Foreskin fibroblast (primary cell): ENCODE measurements at places on chromosomes 12 and 14.

- no peak for DNase-seq
These were observed 2.0 kb downstream of the PPP4R3A start for GRCh38 chr14:91508105-91508504.

DNA sequence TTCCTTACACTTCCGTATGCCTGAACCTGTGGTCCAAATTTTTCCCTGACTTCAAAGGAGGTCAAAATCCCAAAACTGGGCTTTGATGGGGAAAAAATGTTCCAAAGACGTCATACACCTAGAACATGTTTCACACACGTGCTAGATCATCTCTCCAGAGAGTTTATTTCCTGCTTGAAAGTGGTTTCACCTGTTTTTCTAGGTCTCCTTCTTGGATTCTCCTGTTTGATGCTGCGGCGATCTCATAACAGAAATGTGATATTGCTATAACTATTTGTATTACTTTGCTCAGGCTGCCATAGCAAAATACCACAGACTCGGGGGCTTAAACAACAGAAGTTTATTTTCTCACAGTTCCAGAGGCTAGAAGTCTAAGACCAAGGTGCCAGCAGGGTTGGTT lies 19.7 kb upstream of the TMCC3 start:
- DNase-seq, result no peak

GRCh38 chr14:91127401-91127801 lies 13.5 kb downstream of the DGLUCY start:
- no peak for DNase-seq

DNA sequence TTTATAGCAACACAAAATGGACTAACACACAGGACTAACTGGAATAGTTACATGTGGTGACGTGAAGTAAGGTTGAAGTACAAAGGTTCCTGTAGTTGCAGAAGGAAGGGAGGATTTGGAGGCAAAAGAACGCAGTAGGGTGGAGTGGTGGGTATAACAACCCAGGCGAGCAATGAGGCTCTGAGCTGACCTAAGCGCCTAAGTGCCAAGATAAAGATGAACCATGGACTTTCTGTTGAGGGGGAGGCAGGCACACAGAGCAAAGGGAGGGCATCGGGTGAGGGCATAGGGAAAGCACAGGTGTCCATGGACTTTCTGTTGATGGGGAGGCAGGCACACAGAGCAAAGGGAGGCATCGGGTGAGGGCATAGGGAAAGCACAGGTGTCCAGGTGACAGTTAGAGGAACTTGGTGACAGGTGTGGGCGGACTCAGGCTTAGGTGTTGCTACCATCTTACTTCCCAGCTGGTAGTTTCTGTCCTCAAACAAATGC lies 15.2 kb downstream of the SCNN1A start:
- no peak for DNase-seq

- no peak for DNase-seq
These were observed 91.7 kb downstream of the EFCAB11 start for GRCh38 chr14:89862856-89863255.
